ENCODE measurements at places on chromosomes 5 and 9.

DNA sequence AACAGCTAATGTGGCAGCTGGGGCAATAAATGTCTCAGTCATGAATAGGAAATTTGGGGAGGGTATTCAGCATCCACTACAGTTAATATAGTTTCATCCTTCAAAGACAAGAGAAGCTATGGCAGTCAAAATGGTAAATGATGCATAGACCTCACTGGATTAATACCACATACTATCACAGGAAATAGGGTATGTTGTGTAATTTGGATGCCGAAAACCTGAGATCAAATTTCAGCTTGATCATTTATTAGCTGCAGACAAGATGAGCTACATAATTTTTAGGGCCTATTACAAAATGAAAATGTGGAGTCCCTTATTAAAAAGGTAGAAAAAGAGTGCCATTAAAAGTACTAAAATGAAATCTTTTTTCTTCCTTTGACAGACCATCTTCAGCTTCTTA, 112.6 kb upstream of the MTAP start:
- no peak for DNase-seq

- no peak for DNase-seq
These were observed 120.3 kb downstream of the NREP start for GRCh38 chr5:111636736-111637135.

GRCh38 chr5:55535199-55535905, 588 bp upstream of the PLPP1 start:
- no peak for DNase-seq

- DNase-seq = no peak
These were observed 365.7 kb downstream of the SPATA31D1 start for GRCh38 chr9:82354279-82354659.

GRCh38 chr5:57902095-57902494, 419.5 kb upstream of the ACTBL2 start:
- no peak for DNase-seq

- no peak for DNase-seq
These were observed 90.6 kb downstream of the LIFR start for GRCh38 chr5:38465702-38466423.

Measured in germinal center (tissue), 1 donor.